Retinal pigment epithelial cell (primary cell): ENCODE measurements at places on chromosomes 16 and 17.

GRCh38 chr17:57669671-57670529, 75.2 kb downstream of the CCDC182 start:
- no peak for DNase-seq

GRCh38 chr17:34245351-34245905, 9.7 kb upstream of the CCL2 start:
- no peak for DNase-seq

- DNase-seq, result no peak
Measured at GRCh38 chr17:17897442-17897841, 60.7 kb upstream of the SREBF1 start.

DNA sequence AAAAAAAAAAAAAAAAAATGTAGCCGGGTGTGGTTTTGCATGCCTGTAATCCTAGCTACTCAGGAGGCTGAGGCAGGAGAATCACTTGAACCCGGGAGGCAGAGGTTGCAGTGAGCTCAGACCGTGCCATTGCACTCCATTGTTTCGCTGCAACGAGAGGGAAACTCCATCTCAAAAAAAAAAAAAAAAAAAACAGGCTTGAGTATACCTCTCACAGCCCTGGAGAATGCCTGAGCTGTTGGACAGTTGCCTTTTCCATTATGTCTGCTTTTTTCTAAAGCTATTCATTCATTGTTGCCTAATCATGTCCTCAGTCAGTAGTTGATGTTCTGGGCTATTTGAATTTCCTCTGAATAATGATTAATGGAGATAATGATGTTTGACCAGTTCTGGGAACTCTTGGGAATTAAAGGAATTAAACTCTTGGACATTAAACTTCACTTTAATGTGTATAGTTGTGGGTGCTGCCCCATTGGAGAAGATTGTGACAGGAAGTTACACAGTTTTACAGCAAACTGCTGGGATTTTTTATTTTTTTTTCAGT, 11.8 kb downstream of the HMOX2 start:
- no peak for DNase-seq

DNA sequence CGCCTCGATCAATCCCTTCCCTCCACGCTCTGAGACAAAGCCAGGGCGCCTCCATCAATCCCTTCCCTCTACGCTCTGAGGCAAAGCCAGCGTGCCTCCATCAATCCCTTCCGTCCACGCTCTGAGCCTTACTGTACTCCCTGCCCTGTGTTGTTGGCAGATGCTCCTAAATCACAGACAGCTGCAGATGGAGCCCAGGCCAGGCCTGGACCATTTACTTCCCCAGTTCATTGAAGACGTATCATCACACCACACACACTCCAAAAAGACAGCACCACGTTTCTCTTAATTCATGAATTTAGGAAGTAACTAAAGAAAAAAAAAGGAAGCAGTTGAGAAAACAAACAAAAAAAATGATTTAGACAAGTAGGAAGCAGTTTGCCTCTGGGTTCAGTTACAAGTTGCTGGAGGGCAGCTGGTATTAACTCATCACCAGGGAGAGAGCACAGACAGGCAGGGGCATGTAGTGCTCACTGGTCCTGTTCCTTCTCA, 7.4 kb upstream of the CD300LD start:
- no peak for DNase-seq

DNA sequence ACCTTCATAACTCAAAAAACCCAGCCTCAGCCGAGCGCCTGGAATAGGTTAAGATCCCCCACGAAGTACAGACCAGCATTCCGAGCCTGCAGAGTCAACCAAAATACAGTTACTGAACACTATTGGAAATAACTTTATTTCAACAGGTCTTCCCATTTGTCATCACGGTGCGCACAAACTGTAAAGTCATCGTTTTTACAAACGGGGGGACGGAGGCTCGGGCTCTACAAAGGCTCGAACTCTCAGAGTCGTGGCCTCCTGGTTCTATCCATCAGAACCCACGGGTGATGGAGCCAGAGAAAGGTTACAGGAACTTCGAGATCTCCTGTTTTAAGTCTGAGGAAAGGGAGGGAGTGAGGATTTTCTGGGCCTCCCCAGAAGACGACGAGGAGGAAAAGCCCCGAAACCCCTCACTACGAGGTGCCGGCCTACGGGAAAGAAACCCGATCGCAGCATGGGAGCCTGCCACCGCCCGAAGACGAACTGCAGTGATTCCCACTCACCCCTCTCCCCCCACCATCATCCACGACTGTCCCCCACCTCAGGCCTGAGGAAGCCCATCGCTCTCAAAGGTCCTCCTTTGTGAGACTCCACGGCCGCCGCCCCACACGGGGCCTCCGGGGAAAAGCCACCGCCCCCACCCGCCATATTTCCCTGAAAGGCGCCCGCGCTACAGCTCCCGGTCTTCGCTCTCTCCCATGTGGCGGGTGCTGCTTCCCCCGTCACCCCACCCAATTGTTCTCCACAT, 917 bp downstream of the YWHAE start:
- no peak for DNase-seq

DNA sequence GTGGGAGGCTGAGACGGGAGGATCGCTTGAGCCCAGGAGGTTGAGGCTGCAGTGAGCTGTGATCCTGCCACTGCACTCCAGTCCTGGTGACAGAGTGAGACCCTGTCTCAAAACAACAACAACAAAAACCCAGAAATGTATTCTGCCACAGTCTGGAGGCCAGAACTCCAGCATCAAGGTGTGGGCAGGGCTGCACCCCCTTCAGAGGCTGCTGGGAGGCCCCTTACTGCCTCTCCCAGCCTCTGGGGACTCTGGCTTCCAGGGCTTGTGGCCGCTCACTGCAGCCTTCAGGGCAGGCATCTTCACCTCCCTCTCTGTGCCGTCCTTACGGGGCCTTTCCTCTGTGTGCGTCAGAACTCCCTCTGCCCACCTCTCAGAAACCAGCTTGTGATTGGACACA, 209.4 kb upstream of the GSE1 start:
- no peak for DNase-seq

- DNase-seq, result peak; percentile 66
Measured at GRCh38 chr16:84396537-84397008, 28.2 kb downstream of the ATP2C2 start.

DNA sequence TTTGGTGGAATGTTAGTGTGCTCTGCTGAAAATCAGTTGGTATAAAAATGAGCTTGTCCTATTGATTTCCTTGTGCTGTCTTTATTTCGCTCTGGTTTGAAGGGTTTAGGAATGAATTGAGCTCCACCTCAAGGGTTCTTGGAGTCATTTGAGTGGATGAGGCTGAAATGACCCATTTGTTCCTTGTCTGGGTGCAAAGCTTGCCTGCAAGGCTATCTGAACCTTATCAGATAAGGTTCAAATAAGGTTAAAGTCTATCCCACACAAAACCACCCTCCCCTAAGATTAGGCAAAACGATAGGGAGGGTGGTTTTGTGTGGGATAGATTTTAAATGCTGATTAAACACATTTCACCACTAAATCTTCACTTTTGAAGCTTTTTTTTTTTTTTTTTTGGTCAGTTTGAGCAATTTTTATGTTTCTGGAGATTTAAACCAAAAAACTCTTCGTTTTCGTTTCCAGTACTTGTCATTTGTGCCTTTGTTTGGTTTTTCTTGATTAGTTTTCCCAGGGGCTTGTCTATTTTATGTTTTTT, 62.7 kb downstream of the ARHGAP44 start:
- DNase-seq, result no peak

GRCh38 chr16:89401641-89402445, 88.5 kb downstream of the ANKRD11 start:
- DNase-seq, result no peak

DNA sequence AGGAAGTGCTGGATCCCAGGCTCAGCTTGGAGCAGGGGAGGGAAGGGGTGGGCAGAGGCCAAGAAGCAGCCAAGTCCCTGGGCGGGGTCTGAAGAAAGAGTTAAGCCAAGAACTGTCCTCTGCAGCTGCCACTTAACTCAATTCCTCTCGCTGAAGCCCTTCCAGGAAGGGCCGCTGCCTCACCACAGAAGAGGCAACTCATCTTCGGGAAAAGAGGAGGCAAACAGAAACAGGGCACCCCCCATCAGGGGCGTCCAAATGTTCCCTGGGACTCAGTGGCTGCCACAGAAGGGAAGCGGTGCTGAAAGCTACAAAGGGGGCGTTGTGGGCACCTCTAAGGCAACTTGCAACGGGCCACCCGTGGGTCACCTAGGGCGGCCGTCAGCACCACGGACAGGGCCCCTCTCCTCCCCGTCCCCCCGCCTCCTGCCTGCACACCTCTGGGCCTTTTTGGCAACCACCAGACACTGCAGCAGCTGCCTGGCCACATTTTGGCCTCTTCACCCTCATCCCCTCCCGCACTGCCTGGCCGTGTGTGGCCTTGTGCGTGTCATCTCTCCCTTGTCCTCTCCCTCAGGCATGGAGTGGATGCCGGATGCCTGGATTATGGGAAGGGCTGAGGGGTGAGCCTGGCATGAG, 2.5 kb downstream of the TLCD3B start:
- no peak for DNase-seq

- no peak for DNase-seq
Measured at GRCh38 chr16:10965440-10966061, 21.2 kb downstream of the CLEC16A start.

GRCh38 chr17:66730461-66730923, 104.4 kb upstream of the CACNG5 start:
- DNase-seq, result no peak

- DNase-seq, result no peak
Measured at GRCh38 chr17:27977751-27978688, 64.5 kb upstream of the NLK start.

DNA sequence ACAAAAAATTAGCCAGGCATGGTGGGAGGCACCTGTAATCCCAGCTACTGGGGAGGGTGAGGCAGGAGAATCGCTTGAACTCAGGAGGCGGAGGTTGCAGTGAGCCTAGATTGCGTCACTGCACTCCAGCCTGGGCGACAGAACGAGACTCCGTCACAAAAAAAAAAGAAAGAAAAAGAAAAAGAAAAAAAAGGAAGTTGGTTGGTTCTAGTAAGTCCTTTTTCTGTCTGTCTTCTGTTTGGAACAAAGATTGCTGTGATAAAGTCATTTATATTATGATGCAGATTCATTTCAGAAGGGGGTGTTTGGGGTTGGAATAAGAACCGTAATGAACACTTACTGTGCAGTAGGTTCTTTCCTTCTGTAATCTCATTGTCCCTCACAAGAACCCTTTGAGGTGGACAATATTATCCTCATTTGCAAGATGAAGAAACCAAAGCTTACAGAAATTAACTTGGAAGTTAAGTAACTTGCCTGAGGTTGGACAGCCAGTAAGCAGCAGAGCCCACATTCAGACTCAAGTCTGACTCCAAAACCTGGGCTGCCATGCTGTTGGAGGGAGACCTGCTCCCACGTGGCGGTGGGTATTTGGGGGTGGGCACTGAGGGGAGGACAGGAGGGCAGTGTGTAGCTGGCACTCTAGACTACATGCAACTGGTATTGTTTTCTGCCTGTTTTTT, 10.3 kb downstream of the MINK1 start:
- DNase-seq, result no peak
